ENCODE measurements at places on chromosomes 2 and 18.

- DNase-seq, result no peak
Measured at GRCh38 chr2:60706021-60706420, 50.0 kb upstream of the PAPOLG start.

DNA sequence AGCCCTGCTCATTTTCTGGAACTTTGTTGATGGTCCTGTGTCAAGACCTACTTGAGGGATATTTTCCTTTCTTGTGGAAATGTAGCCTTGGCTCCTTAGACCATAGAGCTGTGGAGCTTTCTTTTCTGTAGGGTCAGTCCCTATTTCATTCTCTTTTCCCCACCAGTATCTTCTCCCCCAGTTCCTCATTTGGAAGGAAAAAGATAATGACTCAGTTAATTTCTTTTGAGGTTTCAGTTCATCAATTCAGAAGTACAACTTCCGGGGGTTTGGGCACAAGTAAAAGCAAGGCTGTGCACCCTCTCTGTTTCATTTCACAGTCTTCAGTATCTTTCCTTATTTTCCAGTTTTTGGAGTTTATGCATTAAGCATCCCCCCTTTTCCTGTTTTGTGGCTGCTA, 70.7 kb downstream of the CDC42EP3 start:
- DNase-seq, result no peak

- no peak for DNase-seq
Measured at GRCh38 chr2:47379384-47379783, 23.6 kb upstream of the MSH2 start.

DNA sequence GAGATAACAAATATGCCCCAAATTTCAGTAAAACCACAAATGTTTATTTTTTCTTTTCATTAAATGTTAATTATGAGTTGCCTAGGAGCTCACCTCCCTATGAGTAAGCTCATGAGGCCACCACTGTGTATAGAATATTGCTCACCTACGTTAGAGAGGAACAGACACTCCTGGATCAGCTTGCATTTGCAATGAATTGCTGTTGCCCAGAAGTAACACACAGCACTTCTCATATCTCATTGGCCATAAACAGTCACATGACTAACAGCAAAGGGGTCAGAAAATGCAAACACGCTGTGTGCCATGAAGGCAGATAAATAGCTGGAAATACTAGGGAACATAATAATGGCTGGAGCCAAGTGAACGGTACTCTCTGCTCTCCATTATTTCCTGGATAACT, 89.0 kb upstream of the GALNT5 start:
- DNase-seq, result no peak

GRCh38 chr2:109324861-109325260, 195.9 kb downstream of the SH3RF3 start:
- no peak for DNase-seq

DNA sequence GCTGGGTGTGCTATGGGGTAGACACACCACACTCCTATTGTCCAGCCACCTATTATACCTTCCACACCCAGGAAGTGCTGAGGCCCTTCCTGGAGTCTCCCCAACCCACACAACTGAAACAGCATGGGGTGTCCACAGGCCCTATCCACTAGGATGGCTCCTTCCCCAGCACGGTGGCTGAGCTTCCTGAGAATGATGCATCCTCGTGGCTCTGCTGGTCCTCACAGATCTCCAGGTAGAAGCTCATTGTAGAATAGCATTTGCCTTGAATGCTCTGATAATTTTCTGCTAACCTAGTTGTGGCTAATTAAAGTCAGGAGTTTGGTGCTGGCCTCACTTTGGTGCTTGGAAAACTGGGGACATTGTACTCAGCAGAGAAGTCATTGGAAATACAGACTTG, 182.6 kb downstream of the ANKRD30B start:
- DNase-seq, result no peak

DNA sequence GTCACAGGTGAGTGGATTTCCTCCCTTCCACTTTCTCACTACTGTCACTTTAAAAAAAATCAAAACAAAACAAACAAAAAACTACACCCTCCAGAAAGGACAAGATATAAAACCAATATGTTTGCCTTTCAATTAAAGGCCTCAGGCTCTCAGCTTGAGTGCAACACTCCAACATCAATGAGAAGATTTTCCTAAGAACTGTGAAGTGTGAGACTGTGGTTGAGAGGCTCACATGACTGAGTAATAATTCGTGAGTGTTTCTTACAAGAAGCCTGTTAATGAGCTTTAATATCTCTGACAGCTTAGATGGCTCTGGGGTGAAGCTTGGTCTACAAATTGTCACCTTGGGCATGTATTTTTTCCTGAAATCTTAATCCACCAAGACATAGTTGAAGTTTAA, 216.1 kb downstream of the ETAA1 start:
- DNase-seq, result no peak

- no peak for DNase-seq
Measured at GRCh38 chr18:21714474-21714873, 9.9 kb upstream of the ABHD3 start.

DNA sequence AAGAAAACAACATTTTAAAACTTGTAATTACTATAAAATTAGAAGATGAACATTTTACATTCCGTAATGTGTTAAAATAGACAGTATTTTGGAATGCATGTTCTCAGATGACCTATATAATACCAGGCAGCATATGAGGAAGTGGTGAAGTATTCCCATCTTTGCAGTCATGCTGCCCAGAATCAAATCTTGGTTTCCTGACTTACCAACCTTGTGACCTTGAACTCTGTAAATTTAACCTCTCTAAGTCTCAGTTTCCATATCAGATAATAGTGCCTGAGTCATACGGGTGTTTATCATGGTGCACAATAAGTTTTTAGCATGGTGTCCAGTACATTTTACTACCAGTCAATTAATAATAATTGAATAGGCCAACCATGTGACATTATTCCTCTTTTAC, 7.3 kb upstream of the GALM start:
- no peak for DNase-seq

DNA sequence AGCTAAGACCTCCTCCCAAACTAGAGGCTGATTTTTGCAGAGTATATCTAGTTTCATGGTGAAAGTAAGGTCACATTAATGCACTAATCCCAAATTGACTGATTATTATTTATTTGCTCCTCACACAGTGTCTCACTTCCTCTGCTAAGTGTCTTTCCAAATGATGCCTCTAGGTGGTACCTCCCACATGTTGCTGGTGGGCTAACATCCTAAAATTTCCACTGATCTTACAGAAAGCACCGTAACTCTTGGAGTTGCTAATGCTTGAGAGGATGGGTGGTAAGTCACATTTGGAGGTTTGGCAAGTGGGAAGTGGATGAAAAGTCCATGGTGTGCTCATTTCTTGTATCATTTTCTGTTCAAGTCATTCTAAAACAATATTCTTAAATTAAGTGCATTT, 428.7 kb upstream of the GYPC start:
- no peak for DNase-seq

- no peak for DNase-seq
Measured at GRCh38 chr2:240182476-240182875, 42.0 kb upstream of the OTOS start.

GRCh38 chr2:8576525-8577167, 105.2 kb upstream of the ID2 start:
- DNase-seq, result peak; percentile 56

- no peak for DNase-seq
Measured at GRCh38 chr2:196046123-196046917, 22.3 kb downstream of the DNAH7 start.

DNA sequence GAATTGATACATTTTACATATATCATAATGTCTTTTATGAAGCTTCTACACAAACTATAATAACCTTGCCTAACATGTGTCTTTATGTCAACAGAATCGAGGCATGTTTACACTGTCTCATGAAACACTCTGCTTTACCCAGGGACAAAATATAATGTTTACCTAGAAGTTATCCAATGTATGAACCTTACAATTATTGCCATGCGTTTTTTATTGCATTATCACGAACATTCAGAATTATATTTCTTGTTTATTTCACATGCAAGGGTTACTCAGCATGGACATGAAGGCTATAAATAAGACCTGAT, 19.8 kb downstream of the LONRF2 start:
- DNase-seq, result no peak

DNA sequence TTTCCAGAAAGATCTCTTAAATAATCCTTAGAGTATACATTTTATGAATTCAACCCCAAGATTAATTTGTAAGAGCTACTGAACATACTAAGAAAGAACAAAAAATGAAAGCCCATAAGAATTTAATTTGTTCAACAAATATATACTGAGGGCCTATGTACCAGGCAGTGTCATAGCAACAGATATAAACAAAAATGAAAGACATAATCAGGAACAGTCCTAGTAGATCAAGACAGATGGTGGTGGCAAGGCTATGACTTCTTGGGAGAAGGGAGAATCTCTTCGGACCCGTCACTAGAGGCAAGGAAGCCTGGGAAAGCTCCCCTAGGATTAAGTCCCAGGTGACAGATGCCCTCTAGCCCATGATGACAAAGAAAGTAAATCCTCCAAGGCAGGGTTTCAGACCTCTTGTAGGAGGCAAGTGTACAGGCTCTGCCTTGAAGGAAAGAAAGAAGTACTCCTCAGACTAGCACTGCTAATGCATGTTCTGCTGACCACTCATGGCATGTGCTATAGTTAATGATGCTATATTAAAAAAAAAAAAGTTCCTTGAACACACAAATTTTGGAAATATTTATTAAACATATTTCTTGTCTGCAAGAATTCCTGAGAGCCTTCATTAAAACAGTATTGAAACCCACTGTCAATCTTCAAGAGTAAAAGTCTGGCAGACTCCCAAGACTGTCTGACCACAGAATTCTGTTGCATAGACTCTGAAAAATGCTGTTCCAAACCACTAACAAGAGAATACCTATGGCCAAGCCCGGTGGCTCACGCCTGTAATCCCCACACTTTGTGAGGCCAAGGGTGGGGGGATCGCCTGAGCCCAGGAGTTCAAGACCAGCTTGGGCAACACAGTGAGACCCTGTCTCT, 31.5 kb downstream of the NOL10 start:
- DNase-seq, result no peak

- DNase-seq, result no peak
Measured at GRCh38 chr2:138948070-138948539, 167.9 kb upstream of the NXPH2 start.

DNA sequence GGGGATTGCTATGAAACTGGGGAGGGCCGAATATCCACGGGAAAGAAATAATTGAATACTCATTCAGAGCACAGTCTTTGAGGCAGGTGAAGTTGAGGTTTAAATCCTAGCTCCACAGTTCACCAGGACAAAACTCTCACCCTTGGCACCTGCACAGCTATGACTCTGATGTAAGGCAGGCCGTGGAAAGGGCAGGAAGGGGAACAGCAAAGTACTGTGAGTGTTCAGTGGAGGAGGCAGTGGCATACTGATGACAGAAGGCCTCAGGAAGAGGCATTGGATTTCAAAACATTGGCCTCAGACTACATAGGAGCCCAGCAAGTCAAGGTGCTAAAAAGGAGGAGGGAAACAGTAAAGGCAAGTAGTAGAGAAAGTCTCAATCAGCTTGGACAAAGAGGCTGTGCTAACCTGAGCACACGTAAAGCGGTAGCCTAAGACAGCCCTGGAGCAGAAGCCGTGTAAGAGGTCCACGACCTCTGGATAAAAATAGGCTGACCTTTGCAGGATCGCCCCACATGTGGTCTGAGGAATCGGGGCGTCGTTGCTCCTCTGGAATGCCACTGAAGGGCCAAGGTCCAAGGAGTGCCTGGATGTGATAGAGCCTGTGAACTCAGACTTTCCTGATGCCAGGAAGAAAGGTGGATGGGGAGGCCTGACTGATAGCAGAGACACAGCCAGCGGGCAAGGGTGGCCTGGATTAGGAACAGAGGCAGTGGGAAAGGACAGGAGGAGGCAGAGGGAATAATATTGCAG, 243.6 kb downstream of the PID1 start:
- DNase-seq, result no peak

- DNase-seq, result no peak
Measured at GRCh38 chr2:207142461-207142860, 23.3 kb downstream of the KLF7 start.

DNA sequence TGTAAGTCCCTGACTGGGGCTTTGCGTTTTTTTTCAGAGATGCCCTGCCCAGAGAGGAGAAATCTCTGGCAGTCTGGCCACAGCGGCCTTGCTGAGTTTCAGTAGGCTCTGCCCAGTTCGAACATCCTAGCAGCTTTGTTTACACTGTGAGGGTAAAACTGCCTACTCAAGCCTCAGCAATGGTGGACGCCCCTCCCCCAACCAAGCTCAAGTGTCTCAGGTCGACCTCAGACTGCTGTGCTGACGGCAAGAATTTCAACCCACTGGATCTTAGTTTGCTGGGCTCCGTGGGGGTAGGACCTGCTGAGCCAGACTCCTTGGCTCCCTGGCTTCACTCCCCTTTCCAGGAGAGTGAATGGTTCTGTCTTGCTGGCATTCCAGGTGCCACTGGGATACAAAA, 31.7 kb downstream of the L3MBTL4 start:
- no peak for DNase-seq

GRCh38 chr2:178066324-178066723, 6.3 kb downstream of the PDE11A start:
- no peak for DNase-seq

DNA sequence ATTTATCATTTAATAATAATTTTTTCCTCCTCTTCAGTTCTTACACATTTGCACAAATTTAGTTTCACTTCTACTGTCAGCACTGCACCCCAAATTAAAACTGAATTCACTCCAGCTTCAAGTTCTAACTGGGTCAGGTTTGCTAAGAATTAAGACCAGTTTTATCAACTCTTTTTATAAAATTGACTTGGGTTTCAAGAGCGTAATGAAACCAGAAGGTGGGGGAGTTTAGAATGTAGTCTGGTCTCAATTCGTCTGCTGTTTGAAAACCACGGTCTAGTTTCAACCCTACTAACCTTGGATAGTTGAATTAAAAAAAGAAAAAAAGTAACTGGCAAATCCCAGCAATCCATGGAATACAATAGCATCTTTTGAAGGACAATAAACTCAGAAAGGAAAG, 14.3 kb upstream of the CTLA4 start:
- DNase-seq, result no peak

DNA sequence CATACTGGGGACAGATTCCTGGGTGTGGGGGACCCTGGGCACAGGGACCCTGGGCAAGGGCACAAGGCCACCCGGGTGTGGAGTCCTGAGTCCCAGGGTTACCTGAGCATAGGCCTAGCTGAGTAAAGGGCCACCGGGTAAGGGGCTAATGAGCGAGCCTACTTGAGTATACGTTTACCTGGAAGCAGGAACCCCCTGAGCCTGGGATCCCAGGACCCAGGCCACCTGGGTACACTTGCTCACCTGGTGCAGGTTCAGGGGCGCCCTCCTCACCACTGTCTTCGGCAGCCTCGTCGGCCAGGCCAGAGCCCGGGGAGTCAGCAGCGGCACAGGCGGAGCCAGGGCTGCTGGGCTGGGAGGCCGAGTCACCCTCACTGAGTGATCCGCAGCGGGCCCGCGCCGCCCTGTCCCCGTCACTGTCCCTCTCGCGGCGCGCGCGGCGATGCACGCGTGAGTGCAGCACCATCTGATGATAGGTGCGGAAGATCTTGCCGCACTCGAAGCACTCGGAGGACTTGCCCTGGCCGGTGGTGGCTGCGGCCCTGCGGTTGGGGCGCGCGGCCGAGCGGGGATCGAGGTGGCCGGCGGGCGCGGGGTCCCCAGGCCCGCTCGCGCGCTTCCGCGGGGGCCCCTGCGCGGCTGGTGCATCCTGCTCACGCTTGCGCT, 53.9 kb downstream of the ZNF516 start:
- DNase-seq, result no peak

Data from stimulated activated CD4-positive, alpha-beta T cell treated with anti-CD3 and anti-CD28 coated beads, Interleukin-4, amount 100 ng/mL, for 24 hours (primary cell).